B cell (primary cell): ENCODE measurements at places on chromosomes 13 and 19. TPM values are rescaled to one million over a fixed set of nuclear protein-coding genes. Genes with fewer than 3 reads are reported as not detected.

DNA sequence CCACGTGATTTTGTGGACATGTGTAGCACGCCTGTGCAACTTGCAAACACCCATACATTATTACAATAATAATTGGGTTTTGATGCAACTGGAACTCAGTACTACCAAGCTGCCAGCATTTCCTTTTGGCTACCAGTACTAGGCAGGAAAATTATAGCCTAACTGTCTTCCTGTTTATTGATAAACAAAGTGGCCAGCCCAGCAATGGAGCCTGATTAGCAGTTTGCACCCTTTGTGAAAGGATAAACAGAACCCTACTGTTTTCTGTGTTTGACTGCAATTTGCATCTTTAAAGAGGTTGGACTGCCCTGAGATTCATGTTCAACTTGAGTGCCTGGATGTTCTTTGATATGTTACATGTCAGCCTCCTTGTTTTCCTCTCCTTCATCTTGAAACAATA, 173.9 kb downstream of the ZIC5 start:
- no peak for DNase-seq

DNA sequence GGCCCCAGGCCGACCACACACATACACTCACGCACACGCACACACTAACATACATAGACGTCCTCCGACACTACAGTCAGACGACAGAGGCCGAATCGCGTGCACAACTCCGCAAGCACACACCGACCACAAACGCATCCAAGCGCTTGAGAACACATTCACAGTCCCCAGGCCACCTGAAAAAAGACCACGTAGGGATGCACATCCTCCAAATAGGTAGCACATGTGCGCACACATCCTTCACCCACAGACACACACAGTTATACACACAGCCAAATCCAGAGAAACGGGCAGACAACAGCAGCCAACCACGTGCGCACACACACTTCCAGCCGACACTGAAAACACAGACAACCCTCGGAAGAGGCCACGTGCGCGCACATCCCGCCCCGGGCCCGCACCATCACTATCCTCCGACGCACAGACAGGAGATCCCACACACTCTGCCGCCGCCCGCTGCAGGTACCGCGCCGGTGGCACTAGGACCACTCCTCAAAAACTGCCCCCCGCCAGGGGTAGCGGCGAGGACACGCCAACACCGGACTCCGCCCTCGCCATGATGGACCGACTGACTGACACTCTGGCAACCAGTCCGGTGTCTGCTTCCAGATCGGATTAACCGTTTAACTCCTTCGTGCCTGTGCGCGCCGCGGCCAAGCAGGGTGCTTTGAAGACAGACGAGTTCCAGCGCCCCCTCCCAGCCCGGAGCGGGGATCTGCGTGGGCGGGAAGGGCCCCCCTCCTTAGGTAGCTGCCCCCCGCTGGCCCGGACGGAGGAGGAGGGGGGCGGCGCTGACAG, 493 bp upstream of the PDE4A start:
- peak; percentile 88 for DNase-seq

- no peak for DNase-seq
Measured at GRCh38 chr13:92137520-92137919, 739.1 kb downstream of the GPC5 start.

DNA sequence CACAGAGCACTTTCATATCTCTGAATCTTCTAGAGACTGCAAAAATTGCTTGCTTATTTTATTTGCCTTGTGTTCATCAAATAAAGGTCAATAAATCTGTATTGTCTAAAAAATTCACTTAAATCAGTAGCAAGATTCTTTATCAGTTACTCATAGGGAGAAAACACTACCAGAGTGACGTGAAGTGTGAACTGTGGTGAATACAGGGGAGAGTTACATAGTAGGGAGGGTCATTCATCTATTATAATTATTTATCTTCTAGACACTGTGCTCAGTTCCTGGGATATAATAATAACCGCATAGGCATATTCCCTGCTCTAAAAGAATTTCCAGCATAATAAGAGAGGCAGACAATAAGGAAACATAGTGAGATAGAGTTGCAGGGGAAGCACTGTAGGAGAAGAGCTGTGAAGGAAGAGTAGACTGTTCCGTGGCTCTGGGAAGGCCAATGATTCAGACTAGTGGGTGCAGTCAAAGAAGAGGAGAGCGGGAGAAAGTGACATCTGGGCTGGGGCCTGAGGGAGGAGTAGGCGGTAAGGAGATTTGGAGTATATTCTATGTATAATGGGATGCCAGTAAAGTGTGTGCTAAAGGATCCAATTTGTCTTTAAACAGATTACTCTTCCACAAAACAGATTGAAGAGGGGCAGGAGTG, 84.0 kb upstream of the TDRD3 start:
- no peak for DNase-seq

DNA sequence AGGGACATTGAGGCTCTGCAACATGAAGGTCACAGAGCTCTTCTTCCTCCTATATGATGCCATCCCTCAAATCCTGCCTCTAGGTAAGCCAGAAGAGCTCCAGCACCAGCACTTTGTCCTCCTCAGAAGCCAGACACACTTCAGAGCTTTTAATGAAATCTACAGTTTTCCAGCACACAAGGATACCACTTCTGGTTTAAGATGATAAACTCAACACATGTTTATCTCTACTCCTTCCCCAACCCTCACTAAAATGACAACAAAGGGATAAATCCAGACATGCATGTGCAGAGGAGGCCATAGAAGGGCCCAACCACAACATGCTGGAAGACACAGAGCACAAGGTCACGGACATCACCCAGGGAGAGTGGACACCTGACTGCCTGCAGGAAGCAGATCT, 195.3 kb downstream of the USP12 start:
- DNase-seq, result no peak

DNA sequence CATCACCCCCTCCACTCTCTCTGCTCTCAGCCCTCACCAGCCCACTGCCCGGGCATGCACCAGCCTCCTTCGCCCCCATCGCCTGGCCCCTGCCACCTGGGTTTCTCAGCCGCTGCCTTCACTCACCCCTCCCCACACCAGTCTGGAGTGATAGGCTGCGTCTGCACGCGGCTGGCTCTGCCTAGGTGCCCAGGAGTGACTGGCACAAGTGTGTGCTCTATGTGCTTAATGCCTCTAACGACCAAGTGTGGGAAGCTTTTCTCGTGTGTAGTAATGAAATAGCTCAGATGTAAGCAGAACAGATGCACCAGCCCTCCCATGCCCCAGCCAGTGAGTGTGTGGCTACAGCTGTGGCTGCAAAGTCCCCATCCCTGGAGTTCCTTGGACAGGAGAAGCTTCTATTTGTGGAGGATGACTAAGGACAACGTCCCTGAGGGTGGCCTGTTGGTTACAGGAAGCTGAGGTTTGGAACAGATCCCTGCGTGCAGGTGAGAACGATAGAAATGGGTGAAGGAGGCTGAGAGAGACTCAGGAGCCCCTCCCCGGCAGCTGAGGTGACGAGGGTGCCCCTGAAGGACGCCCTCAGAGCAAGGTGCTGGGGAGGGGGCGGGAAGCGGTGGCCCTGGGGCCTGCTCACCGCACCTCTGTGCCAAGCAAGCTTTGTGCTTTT, 35.6 kb downstream of the ATP11A start:
- no peak for DNase-seq

DNA sequence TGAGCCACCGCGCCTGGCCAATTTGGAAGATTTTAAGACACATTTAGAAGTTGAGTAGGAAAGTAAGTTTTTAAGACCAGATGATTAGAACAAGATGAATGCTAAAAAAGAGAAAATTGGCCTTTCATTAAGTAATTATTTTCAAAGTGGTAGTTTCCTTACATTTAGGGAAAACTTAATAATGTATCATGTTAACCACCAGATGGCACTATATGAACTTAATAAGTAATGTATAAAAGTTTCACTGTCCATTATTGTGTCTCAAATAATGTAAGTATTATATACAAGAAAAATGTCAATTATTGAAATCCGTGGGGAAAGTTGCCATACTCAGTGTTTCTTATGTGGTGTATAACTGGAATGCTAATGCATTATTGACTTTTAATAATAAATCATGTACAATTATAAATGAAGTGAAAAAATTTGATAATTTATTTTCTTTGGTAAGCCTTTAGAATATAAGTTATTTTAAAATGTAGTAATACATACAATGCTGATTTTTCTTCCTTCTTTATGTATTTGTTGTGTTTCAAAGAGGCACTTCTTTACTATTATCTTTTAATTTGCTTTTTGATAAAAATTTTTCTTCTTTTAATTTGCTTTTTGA, 29.2 kb downstream of the COG6 start:
- peak; percentile 47 for DNase-seq

Gene FOXO1
- 22.8 and 41.1 TPM in 2 replicates for polyA plus RNA-seq

Gene PSENEN
- polyA plus RNA-seq, result 11.7 and 17.7 TPM in 2 replicates

DNA sequence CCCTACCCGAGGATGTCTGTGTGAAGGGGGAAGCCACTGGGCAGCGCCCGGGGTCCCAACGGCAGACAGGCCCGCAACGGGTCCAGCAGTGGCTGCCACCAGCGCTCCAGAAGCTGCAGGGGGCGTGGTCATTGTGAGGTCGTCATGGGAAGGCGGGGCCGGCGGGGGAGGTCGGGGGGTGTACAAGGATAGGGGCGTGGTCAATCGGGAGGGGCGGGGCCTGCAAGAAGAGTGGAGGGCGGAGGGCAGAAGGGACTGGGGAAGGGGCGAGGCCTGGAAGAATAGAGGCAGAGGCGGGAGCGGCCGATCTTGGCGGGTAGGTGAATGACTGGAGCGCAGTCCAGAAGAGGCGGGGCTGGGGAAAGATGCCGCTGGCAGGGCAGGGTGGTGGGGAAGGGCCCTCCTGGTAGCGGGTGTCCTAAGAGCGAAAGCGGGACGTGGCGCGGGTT, 4.4 kb downstream of the FUZ start:
- peak; percentile 92 for DNase-seq

Gene PRSS57
- not detected in 2 replicates for polyA plus RNA-seq

DNA sequence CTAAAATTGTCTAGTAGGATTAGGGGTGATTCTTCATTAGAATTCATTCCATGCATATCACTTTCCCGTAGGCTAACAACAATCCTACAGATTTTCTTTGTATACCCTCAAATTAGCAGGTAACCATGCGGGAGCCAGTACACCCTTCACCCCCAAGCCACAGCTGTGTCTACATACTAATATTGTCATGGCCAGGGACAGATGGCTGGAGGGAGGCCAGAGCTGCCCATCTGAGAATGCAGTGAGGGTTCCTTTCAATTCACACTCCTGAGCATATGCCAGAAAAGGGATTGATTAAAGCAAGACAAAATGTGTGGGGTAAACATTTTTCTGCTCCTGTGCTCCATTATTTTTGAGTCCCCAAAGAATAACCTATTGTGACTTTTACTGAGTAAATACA, 68.9 kb downstream of the FREM2 start:
- no peak for DNase-seq

DNA sequence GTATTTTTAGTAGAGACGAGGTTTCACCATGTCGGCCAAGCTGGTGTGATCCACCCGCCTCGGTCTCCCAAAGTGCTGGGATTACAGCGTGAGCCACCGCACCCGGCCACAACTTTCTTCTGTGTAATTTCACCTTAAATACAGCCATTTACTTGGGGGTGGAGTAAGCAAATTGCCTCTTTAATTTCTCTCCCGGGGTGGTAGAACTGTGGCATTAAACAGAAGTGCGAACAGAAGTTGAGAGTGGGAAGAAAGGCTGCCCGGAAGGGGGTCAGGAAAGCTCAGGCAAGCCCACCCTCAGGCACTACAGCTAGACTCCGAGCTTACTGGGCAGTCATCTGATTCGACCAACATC, 475 bp upstream of the DNAJC15 start:
- DNase-seq, result no peak

DNA sequence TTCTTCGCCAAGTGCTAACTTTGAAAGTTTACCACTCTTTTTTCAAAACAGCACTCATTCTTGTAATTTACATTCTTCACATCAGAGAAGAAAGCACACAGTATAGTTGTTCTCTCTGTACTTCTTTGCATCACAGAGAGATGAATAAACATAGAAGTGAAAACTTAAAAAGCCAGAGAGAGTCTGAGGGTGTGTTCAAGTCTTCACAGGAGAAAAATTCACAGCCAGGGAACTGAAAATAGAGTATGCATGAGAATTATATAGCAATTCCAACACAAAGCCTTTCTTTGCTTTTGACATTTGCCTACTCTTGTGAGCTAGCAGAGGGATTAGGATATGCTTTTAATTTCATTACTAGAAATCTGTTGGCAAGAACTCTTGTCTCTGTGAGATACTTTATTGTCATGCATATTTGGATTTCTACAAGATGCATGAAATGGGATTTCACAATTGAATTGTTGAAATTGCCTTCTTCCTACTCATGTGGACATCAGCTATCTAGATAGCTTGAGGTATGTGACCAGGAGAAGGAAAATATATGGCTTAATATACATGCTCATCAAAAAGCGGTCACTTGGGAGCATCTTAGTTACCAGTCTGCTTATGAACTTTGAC, 166.1 kb downstream of the SLC7A1 start:
- no peak for DNase-seq

- DNase-seq, result no peak
Measured at GRCh38 chr13:46638262-46638661, 85.3 kb downstream of the LRCH1 start.

DNA sequence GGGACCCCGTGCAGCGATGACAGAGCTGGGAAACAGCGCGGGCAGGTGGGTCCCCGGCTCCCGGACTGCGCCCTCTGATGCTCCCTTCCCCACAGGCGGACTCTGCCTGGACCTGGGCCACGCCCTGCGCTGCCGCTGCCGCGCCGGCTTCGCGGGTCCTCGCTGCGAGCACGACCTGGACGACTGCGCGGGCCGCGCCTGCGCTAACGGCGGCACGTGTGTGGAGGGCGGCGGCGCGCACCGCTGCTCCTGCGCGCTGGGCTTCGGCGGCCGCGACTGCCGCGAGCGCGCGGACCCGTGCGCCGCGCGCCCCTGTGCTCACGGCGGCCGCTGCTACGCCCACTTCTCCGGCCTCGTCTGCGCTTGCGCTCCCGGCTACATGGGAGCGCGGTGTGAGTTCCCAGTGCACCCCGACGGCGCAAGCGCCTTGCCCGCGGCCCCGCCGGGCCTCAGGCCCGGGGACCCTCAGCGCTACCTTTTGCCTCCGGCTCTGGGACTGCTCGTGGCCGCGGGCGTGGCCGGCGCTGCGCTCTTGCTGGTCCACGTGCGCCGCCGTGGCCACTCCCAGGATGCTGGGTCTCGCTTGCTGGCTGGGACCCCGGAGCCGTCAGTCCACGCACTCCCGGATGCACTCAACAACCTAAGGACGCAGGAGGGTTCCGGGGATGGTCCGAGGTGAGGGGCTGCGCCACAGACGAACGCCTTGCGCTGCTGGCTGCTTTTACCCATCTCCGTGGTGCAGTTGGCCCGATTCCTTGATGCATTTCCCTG, 7.8 kb upstream of the SELENOV start:
- DNase-seq, result peak; percentile 79

- no peak for DNase-seq
Measured at GRCh38 chr13:22468045-22468444, 712.7 kb upstream of the SGCG start.

Gene NANOS3
- polyA plus RNA-seq, result 0.49 TPM in 1 of 2 replicates, not detected in the other

DNA sequence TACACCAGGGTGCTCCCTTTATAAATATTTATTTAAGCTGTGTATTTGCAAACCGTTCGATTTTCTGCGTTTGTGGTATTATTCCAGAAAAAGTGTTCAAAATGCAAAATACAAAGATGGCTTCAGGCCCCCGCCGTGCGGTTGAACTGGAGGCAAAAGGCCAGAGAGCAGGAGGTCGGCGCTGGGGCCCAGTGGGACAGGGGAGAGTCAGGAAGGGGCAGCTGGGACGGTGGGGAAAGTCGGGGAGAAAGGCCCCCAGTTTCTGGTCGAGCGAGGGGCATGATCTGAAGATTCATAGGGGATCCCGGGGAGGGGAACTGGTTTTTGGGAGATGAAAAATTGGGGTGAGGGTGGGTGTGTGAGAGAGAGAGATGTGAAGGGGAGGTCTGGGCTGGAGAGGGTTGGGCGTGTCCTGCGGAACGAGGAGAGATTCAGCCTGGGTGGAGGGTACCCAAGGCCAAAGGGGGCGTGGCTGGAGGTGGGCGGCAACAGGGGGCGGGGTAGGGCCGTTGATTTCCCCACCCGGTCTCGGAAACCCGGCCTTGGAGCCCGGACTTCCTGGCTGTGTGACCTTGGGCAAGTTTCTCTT, 678 bp downstream of the ISOC2 start:
- DNase-seq, result peak; percentile 60
